Right lobe of liver (tissue), 6 donors: ENCODE measurements at places on chromosomes 7 and 10.

DNA sequence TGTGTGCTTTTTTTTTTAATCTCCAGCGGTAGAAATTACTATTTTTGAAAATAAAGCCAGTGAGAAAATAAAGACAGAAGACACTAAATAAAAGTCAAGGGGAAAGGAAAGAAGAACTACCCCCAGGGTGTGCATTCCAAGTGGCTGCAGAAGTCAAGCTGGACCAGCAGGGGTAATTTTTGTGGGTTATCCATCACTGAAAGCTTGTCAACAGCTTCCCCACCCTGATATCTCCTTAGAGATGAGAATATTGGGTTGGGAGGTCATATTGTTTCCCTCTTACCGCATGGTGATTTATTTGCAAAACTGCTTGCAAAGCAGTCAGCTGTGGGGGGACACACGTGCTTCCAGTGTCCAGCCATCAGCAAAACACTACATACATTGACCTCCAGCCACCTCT, 46.4 kb downstream of the FAM107B start:
- DNase-seq = no peak

GRCh38 chr7:105009667-105010503, 4.1 kb upstream of the KMT2E start:
- no peak for DNase-seq

GRCh38 chr7:8360564-8361153, 72.8 kb upstream of the NXPH1 start:
- no peak for DNase-seq

DNA sequence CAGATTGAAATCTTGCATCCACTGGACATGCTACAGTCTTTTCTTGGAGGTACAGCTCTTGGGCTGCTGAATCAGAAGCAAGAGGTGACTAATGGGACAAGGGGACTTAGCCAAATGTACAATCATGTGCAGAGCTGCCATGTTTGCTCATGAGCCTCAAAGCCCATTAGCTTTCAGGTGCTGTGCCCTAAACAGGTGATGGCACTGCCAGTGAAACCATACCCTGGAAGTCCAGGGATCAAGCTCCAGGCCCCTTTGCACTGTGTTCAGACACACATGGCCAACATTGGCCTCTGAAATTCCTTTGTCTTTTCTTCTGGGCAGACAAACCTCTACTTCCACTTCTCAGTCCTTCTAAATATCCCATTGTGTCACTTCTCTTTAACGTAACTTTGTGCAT, 328.2 kb downstream of the GRID1 start:
- DNase-seq = no peak

GRCh38 chr7:69445541-69445940, 152.7 kb upstream of the AUTS2 start:
- DNase-seq = no peak

- no peak for DNase-seq
Measured at GRCh38 chr10:15290150-15290549, 80.9 kb downstream of the FAM171A1 start.

- DNase-seq = no peak
Measured at GRCh38 chr7:132072873-132073272, 503.4 kb downstream of the PLXNA4 start.

GRCh38 chr10:43287056-43288007, 20.5 kb upstream of the RASGEF1A start:
- no peak for DNase-seq

GRCh38 chr7:43658718-43659548, 70.4 kb downstream of the COA1 start:
- DNase-seq = no peak

GRCh38 chr10:119496273-119496672, 46.2 kb downstream of the RGS10 start:
- DNase-seq = no peak

GRCh38 chr7:55508221-55509011, 63.9 kb downstream of the VOPP1 start:
- DNase-seq = no peak

DNA sequence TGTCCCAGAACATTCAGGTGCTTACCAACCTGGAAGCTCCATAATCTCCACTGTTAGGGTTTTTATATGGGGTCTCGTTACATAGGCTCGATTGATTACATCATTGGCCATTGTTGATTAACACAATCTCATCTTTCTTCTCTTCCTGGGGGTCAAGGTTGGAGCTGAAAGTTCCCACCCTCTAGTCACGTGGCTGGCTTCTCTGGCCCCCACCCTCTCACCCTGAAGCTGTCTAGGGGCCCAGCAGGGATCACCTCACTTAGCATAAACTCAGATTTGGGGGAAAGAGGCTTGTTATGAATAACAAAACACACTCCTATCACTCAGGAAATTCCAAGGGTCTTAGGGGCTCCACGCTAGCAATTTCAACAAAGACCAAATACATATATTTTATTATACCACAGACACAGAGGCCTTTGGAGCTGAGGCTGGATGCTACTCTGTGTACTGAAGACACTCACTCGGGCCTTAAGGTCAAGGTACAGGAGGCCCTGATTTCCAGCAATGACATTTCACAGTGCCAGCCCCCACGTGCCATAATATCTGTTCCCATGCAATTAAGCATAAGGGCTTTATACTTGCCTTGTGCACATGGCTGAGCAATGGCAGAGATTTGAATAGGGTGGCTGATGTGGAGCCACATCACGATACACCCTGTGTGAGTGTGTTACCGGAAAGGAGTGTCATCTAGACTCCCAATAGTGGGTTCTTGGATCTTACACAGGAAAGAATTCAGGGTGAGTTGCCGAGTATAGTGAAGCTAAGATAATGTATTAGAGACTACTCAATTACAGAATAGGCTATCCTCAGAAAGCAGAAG, 108.2 kb downstream of the COL26A1 start:
- no peak for DNase-seq

DNA sequence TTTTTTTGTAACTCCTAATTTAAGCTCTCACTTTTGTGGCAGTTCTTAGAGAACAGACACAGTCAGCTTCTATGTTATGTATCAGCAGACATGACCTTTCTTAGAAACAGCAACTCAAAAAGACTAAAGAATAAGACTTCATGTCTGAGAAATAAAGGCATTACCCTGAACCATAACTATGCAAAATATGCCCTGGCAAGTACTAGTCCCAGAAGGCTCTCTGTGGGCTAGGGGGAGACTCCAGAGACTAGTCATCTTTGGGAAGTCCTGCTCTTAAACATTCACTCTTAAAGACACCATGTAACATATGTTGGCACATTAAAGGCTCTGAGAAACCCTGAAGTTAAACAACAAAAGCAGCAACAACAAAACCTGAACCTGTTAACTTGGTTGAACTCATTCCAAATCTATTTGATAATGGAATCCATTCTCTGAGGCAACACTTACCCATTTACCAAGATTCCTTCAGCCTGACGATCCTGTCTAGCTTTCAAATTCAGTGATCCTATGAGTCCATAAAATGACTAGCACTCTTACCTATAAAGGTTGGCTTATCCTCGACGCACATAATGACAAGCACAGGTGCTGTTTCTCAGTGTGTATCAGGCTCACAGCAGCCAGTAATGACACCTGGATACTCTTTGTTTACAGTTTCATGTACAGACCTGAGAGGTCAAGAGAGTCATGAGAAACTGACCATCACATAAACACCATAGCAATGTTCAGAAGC, 62.3 kb downstream of the OSBPL3 start:
- no peak for DNase-seq

DNA sequence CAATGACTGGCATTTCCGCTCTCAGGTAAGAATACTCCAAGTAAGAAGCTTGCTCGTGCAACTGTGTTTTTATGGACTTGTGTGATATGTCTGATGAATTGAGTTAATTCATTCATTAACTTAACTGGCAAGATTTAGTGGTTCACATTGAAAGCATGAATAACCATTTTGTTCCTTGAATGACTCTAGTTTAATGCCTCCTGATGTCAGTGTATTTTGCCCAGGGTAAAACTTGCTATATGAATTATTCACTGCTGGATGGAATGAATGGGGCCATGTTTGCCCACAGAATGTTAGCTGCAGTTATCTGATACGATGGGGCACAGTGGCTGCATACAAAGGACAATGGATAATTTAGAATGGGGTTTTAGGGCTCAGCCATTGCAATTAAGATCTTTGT, 124.1 kb downstream of the ZNF365 start:
- no peak for DNase-seq

DNA sequence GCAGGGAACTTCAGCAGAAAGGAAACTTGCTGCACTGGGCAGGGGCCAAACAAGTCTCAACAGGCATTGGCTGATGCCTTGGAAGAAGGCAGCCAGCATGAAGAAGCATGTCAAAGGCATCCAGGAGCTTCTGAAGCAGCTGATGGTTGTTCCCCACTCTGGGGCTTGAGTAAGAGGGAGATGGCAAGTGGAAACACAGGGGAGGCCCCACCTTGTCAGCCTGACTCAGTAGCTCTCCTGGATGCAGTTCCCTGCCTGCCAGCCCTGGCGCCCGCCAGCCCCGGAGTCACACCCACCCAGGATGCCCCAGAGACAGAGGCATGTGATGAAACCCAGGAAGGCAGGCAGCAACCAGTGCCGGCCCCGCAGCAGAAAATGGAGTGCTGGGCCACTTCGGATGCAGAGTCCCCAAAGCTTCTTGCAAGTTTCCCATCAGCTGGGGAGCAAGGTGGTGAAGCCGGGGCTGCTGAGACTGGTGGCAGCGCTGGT, 96.5 kb downstream of the TACC2 start:
- no peak for DNase-seq

DNA sequence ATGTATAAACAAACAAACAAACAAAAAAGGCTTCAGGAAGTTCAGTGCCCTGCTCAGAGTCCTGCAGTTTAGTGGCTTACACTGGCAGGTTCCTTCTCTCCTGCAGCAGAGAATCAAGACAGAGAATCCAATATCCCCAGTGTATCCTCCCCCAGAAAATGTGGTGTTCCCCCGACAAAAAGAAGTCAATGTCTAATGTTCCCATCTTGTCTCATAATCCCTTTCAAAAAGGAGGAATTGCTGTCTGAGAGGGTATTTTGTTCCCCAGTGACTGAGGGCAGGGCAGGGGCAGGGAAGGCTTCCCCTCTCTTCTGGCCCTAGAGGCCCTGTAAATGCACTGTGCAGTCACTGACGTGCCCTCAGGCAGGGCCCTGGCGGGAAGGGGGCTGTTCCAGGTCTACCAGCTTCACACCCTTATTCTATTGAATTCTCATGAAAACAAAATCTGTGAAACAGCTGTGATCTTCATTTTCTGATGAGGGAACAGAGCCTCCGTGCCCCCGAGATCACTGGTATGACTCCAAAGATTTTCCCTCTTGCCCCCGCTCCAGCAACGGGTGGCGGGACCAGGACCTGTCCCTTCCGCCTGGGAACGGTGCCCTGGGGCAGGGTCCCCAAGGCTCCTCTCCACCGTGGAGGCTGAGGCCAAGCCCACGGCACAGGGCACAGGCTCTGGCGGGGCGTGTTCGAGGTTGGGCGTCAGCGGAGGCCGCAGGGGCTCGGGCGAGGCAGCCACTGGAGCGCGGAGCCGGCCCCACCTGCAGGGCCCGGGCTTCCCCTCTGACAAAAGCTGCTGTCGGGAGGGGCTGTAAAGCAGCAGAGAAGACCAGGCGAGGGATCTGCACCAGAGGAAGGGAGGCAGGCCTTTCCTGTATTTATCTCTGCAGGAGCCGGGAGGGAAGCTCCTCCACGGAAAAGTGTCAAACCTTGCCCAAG, 13.4 kb upstream of the WDFY4 start:
- no peak for DNase-seq

- DNase-seq = no peak
Measured at GRCh38 chr10:25107756-25108155, 67.0 kb upstream of the GPR158 start.

DNA sequence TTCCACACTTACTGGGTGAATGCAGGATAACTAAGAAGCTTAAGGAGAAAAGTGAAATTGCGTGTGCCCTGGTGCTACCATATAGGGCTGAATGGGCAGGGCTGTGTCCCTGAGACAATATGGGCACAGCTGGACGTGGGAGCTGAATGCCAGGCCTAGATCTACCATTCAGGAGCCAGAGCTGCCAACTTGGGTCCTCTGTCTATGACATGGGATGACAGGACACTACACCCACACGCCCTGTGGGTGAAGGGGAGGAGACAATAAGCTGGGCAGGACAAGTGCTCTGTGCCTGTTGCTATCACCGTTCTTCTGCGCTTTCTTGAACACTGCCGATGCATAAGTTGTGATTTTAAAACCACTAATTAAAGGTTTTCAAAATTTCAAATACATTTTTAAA, 293.9 kb downstream of the TNS3 start:
- no peak for DNase-seq

DNA sequence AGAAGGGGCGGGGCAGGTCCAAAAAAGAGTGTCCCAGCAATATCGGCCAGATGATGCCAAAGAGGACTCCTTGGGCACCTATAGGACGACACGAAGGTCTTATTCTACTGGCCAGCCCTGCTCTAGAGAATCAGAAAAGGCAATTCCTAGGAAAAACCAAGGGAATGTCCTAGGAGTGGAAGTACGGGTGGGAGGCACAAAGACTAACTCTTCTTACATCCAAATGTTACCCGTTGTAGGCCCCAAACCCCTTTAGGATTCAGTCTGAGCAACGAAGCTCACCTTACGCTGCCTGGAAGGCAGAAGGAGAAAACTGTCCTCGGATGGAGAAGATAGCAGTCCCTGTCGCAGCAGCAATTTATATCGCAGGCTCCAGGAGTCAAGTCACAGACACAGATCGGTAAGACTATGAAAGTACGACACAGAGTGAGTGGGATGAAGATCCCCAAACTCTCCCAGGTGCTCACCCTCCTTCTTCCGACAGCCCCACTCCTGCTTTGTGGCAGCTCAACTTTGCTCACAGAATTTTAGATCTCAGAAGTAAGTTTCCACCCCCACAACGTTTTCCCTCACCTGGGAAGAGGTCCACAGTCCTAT, 558 bp downstream of the TCTN3 start:
- no peak for DNase-seq

- DNase-seq = no peak
Measured at GRCh38 chr10:24894728-24895127, 57.7 kb downstream of the PRTFDC1 start.

DNA sequence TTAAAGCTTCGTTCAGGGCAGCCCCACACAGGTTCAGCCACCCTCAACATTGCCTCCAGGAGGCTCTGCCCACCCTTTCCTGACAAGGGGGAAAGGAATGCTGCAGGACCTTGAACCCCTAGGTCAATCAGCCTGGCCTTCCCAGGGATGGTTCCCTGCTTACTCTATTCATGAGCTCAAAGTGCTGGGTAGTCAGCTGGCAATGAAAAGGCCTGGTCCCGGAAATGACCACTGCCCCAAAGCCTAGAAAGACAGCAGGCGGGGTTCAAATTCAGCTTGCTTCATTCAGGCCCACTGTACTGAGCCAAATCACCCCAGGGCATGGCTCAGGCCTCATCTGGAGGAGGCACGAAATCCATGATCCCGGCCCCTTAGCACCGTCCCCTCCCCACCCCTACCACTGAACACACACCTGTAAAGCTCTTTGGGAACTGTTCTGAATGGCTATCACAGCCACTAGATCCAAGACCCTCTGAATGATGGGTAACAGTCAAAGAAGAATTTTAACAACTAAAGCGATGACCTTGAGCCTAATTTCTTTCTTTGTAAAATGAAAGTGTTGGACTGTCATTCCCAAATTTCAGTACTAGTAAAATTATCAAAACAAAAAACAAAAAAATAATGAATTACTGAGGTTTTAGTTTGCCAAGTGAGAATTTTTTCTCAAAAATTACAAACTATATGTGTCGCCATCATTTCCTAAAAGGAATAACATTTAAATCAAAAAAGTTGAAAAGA, 1.0 kb downstream of the URGCP start:
- DNase-seq = peak; percentile 80

- DNase-seq = no peak
Measured at GRCh38 chr7:107446531-107446930, 23.3 kb upstream of the GPR22 start.
